ENCODE measurements at places on chromosomes 12 and 14. TPM values are rescaled to one million over a fixed set of nuclear protein-coding genes. Genes with fewer than 3 reads are reported as not detected.

Gene TM9SF1
- 50.5 TPM for total RNA-seq

DNA sequence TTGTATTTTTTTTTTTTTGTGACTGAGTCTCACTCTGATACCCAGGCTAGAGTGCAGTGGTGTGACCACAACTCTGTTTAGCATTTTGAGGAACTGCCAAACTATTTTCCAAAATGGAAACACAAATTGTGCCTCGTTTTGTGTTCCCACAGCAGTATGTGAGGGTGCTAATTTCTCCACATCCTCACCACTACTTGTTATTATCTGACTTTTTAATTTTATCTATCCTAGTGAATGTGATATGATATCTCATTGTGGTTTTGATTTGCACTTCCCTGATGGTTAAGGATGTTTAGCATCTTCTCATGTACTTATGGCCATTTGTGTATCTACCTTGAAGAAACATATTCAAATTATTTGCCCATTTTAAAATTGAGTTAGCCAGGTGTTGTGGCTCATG, 62.4 kb downstream of the SRGAP1 start:
- H3K4me3 ChIP-seq: no peak overlapping the region
- no peaks in the 10 kb centered on the region for H3K27me3 ChIP-seq
- peaks cover 14% of the 10 kb centered on the region for H3K4me1 ChIP-seq
- DNase-seq: no peak
- no peak overlapping the region for H3K27ac ChIP-seq

GRCh38 chr12:65955452-65955851, 131.2 kb downstream of the HMGA2 start:
- H3K4me1 ChIP-seq: peaks cover 61% of the 10 kb centered on the region
- peaks cover 26% of the 10 kb centered on the region for H3K36me3 ChIP-seq
- H3K27ac ChIP-seq: peak overlapping the region; percentile 48
- peak overlapping the region; percentile 66 for H3K4me3 ChIP-seq
- no peaks in the 10 kb centered on the region for H3K27me3 ChIP-seq

- H3K27me3 ChIP-seq: peaks cover 23% of the 10 kb centered on the region
- H3K4me1 ChIP-seq: no peaks in the 10 kb centered on the region
- DNase-seq: no peak
- no peak overlapping the region for H3K4me3 ChIP-seq
- H3K27ac ChIP-seq: no peak overlapping the region
- no peaks in the 10 kb centered on the region for H3K36me3 ChIP-seq
Observed at GRCh38 chr12:55068416-55069010, 48.7 kb downstream of the NEUROD4 start.

DNA sequence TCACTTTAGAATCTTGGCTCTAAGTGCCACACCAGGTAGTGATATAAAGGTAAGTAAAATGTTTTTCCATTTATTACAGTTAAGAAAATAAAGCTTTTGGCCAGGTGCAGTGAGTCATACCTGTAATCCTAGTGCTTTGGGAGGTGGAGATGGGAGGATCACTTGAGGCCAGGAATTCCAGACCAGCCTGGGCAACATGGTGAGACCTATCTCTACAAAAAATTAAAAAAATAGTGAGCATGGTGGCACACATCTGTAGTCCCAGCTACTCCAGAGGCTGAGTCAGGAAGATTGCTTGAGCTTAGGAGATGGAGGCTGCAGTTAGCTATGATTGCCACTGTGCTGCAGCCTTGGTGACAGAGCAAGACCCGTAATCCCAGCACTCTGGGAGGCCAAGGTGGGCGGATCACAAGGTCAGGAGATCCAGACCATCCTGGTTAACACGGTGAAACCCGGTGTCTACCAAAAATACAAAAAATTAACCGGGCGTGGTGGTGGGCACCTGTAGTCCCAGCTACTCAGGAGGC, 5.0 kb downstream of the FANCM start:
- no peaks in the 10 kb centered on the region for H3K27me3 ChIP-seq
- DNase-seq: no peak
- H3K4me1 ChIP-seq: peaks cover 15% of the 10 kb centered on the region
- H3K27ac ChIP-seq: no peak overlapping the region

DNA sequence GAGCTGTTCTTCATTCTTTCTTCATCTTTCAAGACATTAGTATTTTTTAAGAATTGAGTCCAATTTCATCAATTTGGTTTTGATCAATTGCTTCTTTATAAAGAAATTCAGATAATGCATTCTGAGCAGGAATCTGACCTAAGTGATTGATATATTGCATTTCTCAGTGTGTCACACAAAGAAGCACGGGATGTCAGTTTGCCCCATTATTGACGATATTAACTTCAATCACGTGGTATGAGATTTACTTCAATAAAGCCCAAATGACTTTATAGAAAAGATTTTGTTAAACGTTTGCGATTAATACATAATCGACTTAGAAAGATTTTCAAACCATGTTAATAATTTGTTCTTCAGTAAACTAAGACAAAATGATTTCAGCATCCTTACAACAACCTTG, 1254.2 kb downstream of the FSCB start:
- DNase-seq: no peak
- H3K27me3 ChIP-seq: no peaks in the 10 kb centered on the region
- no peaks in the 10 kb centered on the region for H3K36me3 ChIP-seq
- H3K4me1 ChIP-seq: no peaks in the 10 kb centered on the region
- no peak overlapping the region for H3K27ac ChIP-seq
- no peak overlapping the region for H3K4me3 ChIP-seq

- DNase-seq: no peak
- peaks cover 19% of the 10 kb centered on the region for H3K4me1 ChIP-seq
- H3K36me3 ChIP-seq: no peaks in the 10 kb centered on the region
- H3K4me3 ChIP-seq: no peak overlapping the region
Observed at GRCh38 chr14:56099081-56099797, 19.0 kb upstream of the PELI2 start.

- no peaks in the 10 kb centered on the region for H3K27me3 ChIP-seq
- H3K4me1 ChIP-seq: peaks cover 31% of the 10 kb centered on the region
- peak overlapping the region; percentile 96 for H3K4me3 ChIP-seq
Observed at GRCh38 chr14:32075672-32076277, 1.3 kb upstream of the ARHGAP5 start.

Gene FITM1
- total RNA-seq: 0.53 TPM

- no peak overlapping the region for H3K27ac ChIP-seq
- H3K4me1 ChIP-seq: peaks cover 10% of the 10 kb centered on the region
- no peaks in the 10 kb centered on the region for H3K36me3 ChIP-seq
- no peak for DNase-seq
- H3K27me3 ChIP-seq: peaks cover 4% of the 10 kb centered on the region
Observed at GRCh38 chr14:21162081-21162480, 6.2 kb upstream of the OR5AU1 start.

- H3K4me3 ChIP-seq: no peak overlapping the region
- H3K36me3 ChIP-seq: peaks cover 18% of the 10 kb centered on the region
- no peak overlapping the region for H3K27ac ChIP-seq
- peaks cover 4% of the 10 kb centered on the region for H3K4me1 ChIP-seq
Observed at GRCh38 chr12:23888396-23889068, 60.9 kb downstream of the SOX5 start.

GRCh38 chr14:33834466-33835260, 116.2 kb downstream of the EGLN3 start:
- peaks cover 4% of the 10 kb centered on the region for H3K27me3 ChIP-seq
- H3K4me1 ChIP-seq: peaks cover 21% of the 10 kb centered on the region
- DNase-seq: no peak
- no peak overlapping the region for H3K27ac ChIP-seq
- H3K36me3 ChIP-seq: no peaks in the 10 kb centered on the region

Gene TNS2
- 3.5 TPM for total RNA-seq

Gene LHX5
- not detected for total RNA-seq

GRCh38 chr14:31207287-31207754, 272 bp downstream of the HECTD1 start:
- no peaks in the 10 kb centered on the region for H3K27me3 ChIP-seq
- H3K36me3 ChIP-seq: peaks cover 19% of the 10 kb centered on the region
- H3K4me1 ChIP-seq: peaks cover 18% of the 10 kb centered on the region
- peak overlapping the region; percentile 91 for H3K4me3 ChIP-seq

Gene SRRM4
- total RNA-seq: 1.4 TPM

Gene PLCZ1
- not detected for total RNA-seq

GRCh38 chr12:537772-538171, 78.0 kb downstream of the B4GALNT3 start:
- peaks cover 22% of the 10 kb centered on the region for H3K4me1 ChIP-seq
- H3K27me3 ChIP-seq: no peaks in the 10 kb centered on the region
- DNase-seq: no peak
- peaks cover 15% of the 10 kb centered on the region for H3K36me3 ChIP-seq
- H3K4me3 ChIP-seq: peak overlapping the region; percentile 63

Data from type B pancreatic cell (in vitro differentiated cells).